ENCODE measurements at places on chromosomes 13 and 19. TPM values are rescaled to one million over a fixed set of nuclear protein-coding genes. Genes with fewer than 3 reads are reported as not detected.
A peak's percentile ranks its signal among the peaks of the same experiment; 100 is the strongest.

PROSER1 gene
- total RNA-seq: 19.3 TPM

DNA sequence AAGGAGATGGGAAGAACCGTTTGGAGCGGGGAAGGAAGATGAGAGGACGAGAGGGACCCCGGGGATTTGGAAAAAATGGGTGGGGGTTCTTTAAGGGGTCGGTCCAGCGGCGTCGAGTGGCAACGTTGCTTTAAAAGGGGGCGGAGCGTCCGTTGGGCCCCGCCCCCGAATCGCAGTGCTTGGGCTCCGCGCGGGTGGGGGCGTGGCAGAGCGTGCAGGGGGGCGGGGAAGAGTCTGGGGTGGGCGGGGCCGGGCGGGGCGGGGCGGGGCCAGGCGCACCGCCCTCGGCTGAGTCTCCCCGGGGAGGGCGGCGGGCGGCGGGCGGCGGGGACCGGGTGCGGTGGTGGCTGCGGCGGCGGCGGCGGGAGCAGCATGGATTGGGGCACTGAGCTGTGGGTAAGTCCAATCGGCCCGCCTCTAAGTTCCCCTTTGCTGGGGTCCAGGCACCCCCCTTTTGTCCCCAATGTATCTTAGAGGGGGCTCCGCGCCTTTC is at the start of gene TRIP10:
TSS of gene TRIP10 (plus strand) at position 291 of the 493 bp plus-strand sequence. CDS start at position 373, 82 bp downstream.
- DNase-seq: peak; percentile 90

GRCh38 chr13:40780822-40781401 is 8.5 kb upstream of the SLC25A15 start:
- peak; percentile 39 for DNase-seq

CXCL17 gene
- total RNA-seq: not detected

DNA sequence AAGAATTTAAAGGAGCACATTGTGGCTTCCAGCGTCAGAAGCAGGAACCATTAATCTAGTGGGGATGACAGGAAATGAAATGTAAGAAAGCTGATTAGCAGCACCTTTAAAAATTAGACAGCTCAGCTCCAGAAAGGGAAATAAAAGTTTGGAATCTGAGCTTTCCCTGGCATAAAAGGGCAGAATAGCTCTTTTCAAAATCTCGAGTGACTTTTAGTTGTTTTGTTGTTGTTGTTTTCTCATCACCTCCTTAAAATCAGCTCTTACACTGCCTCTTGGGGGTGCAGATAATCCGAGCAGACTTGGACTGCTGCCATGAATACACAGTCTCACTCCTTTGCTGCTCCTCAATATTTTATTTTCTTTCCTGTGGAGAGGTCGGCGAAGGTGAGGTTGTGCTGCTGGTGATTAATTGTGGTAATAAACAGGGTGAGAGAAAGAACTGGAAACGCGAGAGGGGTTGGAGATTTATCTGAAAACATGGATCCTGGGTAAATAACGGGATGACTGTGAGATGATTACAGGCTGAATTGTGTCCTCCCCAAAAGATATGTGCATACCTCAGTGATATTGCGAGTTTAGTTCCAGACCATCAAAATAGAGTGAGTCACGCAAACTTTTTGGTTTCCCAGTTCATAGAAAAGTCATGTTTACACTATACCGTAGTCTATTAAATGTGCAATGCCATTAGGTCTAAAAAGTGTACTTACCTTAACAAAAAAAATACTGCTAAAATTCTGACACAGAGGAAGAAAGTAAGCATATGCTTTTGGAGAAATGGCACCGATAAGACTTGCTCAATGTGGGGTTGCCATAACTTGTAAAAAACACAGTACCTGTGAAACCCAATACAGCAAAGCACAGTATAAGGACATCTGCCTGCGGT is 787.7 kb downstream of the UQCRFS1 start:
- peak; percentile 52 for DNase-seq

Measured in GM23248 (cell line).